ENCODE measurements at places on chromosomes 4 and X. TPM values are rescaled to one million over a fixed set of nuclear protein-coding genes. Genes with fewer than 3 reads are reported as not detected.

The UGT2B15 gene
- total RNA-seq = not detected

The ERAS gene
- not detected for total RNA-seq

DNA sequence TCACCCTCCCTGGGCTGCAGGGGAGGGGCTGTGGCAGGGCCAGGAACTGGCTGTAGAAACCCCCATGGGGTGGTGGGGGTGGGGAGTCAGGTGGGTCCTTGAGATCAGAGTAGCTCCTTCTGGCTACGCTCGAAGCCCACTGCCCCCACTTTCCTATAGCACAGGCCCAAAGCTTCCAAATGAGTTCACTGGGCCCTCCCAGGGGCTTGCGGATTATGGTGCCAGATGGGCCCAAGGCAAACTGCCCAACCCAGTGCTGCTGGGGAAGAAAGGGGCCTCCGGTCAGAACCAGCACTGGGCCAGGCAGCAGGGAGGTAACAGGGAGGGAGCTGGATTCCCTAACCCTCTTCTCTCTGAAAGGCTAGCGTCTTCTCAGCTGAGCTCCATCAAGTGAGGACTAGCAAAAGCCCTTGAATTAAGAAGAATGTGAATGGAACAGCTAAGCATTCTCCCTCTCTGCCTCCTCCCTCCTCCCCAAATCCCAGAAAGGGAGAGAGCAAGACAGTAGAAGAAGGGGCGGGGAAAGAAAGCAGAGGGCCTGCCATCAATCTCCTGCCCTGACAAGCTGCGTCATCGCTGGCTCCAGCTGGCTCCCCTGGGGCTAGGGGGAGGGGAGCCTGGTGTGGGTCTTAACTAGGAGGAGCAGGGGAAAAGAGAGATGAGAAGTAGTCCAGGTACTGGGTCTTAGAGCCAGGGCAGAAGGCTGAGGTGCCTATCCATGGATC is 34.7 kb downstream of the FRMPD3 start:
- no peak for DNase-seq

DNA sequence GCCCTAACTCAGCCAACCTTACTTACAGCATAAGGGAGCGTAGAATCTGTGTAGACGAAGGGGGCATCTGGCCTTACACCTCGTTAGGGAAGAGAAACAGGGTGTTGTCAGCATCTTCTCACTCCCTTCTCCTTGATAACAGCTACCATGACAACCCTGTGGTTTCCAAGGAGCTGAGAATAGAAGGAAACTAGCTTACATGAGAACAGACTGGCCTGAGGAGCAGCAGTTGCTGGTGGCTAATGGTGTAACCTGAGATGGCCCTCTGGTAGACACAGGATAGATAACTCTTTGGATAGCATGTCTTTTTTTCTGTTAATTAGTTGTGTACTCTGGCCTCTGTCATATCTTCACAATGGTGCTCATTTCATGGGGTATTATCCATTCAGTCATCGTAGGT is 14.6 kb downstream of the PLP1 start:
- DNase-seq = no peak

DNA sequence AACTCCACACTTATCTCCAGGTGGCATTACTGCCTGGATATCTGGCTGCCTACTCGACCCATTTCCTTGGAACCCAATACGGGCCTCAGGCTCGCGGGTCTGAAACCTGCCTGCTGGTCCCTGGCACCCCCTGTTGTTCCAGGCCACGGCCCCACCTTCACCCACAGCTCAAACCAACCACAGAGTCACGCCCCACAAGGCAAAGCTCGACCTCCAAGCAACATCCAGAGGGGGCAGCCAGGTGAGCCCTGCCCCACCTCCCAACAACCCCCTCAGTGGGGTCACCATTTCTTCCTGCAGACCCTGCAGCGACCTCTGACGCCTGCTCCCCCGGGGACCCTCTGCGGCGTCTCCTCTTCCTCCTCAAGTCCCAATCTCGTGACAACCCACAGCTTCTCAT is 76.2 kb downstream of the WFS1 start:
- no peak for DNase-seq

GRCh38 chr4:38802561-38803355 is 1.8 kb downstream of the TLR1 start:
- no peak for DNase-seq

DNA sequence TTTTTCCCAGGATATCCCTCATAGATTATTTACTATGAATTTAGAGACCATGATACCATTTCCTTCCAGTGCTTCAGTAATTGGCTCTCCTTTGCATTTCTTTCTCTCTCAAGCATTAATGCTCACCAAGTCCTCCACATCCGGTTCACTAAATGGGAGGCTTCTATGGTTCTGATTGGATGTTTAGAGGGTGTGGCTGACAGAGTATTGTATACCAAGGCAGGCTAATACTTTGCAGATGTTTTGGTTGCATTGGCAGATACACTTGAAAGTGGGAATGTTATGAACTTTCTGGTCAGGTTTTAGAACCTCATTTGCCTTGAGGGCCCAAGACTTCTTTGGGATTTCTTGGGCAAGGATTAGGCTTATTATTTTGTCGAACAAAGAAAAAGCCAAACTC is 24.2 kb downstream of the CBLL2 start:
- no peak for DNase-seq

The PABPC5 gene
- not detected for total RNA-seq

The HTN1 gene
- not detected for total RNA-seq

DNA sequence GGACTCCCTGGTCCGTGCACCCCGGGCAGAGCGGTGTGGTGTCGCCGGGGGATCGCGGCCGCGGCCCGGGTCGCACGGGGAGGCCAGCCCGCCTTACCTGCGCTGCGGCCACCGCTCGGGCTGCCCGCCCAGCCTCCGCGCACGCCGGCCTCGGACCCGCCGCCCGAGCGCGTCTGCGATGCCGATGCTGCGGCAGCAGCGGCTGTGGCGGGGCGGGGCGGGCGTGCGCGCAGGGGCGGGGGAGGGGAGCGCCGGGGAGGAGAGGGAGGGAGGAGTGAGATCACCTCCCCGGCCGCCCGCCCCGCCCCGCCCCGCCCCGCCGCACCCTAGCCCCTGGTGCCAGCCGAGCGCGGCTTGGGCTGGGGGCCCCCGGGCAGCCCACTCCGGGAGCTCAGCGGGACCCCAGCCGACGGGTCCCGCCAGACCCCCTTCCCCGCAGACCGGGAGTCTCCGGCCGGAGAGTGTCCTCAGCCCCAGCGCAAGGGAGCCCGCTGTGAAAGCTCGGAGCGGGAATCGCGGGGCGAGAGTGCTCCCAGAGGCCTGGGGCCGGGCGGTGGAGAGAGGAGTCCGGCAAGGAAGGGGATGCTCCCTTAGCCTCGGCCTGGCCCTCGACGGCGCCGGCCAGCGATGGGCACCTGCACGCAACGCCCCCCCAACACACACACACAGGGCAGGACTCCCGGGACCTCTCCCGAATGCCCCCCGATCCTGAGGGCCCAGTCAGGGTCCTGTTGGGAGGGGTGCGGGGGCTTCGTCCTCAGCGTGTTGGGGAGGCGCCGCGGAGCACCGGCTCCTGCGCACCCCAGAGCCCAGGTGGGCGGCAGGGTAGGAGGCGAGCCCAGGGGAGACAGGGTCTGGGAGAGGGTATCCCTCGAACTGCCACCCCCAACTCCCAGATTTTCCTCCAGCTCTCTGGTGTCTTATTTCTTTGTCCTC is at the start of gene L1CAM:
Gene L1CAM, minus strand, starts transcription at position 206 of the 936 bp plus-strand sequence. CDS start 10,337 bp downstream, outside the sequence.
- no peak for DNase-seq

The FAM9C gene
- total RNA-seq = not detected

GRCh38 chr4:105145156-105145902 is 1.3 kb upstream of the TET2 start:
- no peak for DNase-seq

The MND1 gene
- 0.83 TPM for total RNA-seq

- no peak for DNase-seq
Observed at GRCh38 chrX:116230130-116230898, 59.8 kb downstream of the AGTR2 start.

The CT83 gene
- total RNA-seq = not detected

All from mammary epithelial cell (primary cell).